CD4-positive, alpha-beta T cell treated with Interleukin-4 for 4 hours (primary cell): ENCODE measurements at places on chromosomes 3 and 15.

DNA sequence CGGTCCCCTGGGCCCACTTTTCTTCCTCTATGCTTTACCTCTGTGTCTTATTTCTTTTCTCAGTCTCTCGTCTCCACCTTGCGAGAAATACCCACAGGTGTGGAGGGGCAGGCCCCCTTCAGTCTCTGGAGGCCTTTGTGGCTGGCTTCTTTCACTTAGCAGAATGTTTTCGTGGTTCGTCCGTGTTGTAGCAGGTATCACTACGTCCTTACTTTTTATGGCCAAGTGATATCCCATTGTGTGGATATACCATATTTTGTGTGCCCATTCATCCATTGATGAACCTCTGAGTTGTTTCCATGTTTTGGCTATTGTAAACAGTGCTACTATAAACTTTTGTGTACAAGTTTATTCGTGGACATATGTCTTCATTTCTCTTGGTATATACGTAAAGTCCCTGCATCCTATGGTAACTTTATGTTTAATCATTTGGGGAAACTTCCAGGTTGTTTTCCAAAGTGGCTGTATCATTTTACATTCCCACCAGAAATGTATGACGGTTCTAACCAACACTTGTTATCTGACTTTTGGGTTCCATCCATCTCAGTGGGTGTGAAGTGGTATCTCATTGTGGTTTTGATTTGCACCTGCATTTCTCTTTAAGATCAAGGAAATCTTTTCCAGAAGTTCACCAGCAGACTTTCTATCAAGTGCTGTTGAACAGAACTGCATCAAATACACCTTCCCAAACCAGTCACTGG, 5.6 kb downstream of the PIGZ start:
- no peak for DNase-seq

- DNase-seq = no peak
Observed at GRCh38 chr3:112803467-112803866, 43.2 kb downstream of the CD200R1L start.

- no peak for DNase-seq
Observed at GRCh38 chr3:46593274-46593862, 19.0 kb upstream of the FAM240A start.

DNA sequence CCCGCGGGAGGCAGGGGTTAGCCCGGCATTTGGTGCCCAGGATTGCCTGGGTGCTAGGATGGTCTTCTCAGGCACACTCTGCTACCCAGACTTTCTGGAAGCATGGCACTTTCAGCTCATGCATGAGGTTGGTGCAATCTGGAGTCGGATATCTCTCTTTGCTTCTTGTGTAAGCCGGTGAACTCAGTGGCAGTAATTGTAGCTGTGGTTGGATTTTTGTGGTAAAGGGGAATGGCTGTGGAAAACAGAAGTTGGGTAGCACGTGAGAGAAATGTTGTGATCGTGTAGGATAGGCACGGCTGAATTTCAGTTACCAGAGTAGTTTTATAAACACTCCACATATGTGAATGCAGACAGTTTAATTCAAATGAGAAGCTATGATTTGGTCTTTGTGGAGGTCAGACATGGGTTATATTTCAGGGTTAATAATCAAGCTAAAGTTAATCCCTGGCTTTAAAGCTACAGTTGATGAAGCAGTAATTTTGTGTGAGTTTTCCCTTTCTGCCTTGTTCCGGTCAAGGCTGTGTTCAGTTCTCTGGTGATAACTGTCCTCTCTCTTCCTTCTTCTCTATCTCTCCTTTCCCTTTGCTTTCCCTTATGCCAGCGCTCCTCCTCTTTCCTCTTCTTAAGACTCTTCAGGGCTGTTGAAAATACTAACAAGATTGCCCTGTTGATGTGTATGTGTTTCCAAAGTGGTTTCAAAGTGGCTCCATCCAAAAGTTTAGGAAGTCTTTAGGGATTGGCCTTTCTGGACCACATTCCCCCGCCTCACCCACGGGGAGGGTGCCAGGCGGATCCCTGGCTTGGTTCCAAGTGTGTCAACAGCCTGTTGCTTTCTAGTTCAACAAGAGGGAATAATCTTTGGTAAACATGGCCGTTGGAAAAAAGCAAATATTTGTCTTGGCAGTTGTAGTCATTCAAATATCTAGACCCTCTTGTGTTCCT, 404.6 kb upstream of the C2CD4B start:
- DNase-seq = no peak

DNA sequence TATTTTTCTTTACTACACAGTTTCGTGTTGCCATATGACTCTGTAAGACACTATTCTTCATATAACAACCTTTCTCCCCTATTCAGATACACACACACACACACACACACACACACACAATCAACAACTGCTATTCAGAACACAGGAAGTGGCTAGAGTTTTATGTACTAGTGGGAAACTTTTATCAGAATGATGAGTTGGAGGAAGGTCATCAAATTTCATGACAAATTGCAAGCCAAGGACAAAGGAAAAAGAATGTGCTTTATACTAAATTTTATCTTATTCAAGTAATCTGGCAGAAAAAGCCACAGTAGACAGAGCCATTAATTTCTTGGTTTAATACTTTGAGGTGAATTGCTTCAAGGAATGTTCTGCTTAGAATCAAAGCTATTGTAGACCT, 899.8 kb downstream of the ROBO2 start:
- DNase-seq = no peak

DNA sequence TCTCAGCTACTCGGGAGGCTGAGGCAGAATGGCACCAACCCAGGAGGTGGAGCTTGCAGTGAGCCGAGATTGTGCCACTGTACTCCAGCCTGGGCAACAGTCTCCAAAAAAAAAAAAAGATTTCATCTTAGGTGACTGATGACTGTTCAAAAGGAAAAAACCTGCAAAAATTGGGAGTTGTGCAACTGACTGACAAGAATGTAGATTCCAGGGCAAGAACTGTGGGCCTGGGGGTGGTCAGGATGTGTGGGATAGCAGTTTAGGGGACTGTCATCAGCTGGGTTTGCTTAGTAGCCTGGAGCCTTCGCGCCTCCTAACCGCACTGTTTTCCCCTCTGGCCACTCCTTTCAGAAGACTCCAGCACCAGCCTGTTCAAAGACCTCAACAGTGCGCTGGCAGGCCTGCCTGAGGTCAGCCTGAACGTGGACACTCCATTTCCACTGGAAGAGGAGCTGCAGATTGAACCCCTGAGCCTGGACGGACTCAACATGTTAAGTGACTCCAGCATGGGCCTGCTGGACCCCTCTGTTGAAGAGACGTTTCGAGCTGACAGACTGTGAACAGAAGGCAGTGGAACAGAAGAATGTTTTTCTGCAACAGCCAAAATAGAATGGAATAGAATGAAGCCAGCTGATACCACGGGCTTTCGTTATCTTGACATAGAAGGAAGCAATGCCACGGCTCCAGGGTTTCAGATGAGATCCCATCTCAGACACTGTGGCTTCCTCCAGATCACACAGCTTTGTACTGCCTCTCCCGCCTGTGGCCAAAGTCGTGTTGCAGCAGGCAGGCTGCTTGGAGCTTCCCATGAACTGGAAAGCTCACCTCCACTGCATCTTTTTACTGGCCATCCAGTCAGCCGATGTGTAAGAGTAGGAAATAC, 75.3 kb upstream of the BLM start:
- no peak for DNase-seq

GRCh38 chr15:90020021-90020735, 19.1 kb downstream of the ZNF710 start:
- DNase-seq = no peak

GRCh38 chr15:71755092-71755970, 55.0 kb upstream of the NR2E3 start:
- no peak for DNase-seq

GRCh38 chr3:152245498-152246170, 23.1 kb upstream of the MBNL1 start:
- peak; percentile 47 for DNase-seq

- no peak for DNase-seq
Observed at GRCh38 chr3:40938591-40938990, 260.7 kb upstream of the CTNNB1 start.
